SW480 (cell line): ENCODE measurements at places on chromosomes 3 and 15.

- no peak for DNase-seq
Observed at GRCh38 chr15:65759441-65759840, 32.7 kb downstream of the DENND4A start.

- DNase-seq = no peak
Observed at GRCh38 chr3:183233966-183234365, 19.1 kb upstream of the B3GNT5 start.

GRCh38 chr3:72810659-72811434, 37.4 kb downstream of the SHQ1 start:
- DNase-seq = no peak

DNA sequence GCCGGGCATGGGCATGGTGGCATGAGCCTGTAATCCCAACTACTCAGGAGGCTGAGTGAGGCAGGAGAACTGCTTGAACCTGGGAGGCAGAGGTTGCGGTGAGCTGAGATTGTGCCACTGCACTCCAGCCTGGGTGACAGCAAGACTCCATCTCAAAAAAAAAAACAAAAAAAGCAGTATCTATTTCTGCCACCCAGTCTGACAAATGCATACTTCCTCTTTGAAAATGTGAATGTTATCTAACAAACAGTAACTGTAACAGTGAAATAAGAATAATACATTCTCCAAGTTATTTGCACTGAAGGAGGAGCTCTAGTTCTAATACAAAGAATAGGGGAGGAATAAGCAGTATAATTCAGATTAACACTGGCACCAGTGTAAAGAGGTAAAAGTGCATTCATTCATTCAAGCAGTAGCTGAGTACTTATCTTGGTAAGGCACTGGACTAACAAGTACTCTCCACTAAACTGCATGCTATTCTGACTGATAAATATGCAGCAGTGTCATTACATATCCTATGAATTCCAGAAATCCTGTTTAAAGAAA, 12.9 kb downstream of the VPS13C start:
- no peak for DNase-seq

- DNase-seq = no peak
Observed at GRCh38 chr15:34821831-34822230, 26.5 kb upstream of the ACTC1 start.

DNA sequence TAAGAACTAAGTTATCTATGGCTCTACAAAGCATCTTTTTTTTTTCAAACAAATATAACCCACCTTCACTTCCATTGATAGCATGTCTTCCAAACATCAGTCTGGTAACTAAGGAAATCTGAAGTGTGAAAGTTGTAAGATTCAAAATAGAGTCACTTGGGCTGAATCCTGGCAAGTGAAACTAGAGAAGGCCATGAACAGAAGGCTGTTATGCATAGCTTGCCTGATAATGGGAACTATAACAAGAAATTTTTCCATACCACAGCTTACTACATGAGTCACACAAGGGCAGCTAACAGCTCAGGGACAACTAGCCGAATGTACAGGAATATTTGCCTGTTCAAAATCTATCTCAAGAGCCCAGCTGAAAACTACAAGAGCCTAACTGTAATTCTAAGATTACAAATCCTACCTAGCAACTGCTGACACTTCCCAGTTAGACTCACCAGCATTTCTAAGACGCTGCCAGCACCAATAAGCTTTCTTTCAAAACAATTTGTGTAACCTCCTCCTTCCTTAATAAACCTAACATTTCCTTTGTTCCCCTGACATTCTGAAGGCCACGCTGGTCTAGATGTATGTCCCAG, 1066.5 kb downstream of the PLOD2 start:
- DNase-seq = peak; percentile 13

- peak; percentile 66 for DNase-seq
Observed at GRCh38 chr15:85407421-85408269, 27.2 kb downstream of the AKAP13 start.

DNA sequence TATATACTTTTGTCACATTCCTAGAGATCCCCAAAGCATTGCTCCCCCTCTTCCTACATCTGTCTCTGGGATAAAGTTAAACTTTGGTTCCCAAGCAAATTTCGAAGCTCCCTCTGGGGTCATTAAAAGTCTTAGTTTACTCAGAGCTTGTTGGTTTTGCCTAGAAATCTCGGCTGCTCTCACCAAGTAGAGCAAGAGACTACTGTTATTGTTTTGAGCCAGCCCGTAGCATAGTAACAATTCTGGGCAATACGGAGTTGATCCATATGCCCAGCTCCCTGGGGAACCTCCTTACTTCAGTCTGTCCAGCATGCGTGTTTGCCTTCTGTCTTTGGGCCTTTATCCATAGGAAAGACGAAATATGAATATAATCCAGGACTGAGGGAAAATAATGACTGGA, 10.0 kb upstream of the P3H2 start:
- no peak for DNase-seq

GRCh38 chr3:135248213-135248612, 453.2 kb downstream of the EPHB1 start:
- DNase-seq = no peak

DNA sequence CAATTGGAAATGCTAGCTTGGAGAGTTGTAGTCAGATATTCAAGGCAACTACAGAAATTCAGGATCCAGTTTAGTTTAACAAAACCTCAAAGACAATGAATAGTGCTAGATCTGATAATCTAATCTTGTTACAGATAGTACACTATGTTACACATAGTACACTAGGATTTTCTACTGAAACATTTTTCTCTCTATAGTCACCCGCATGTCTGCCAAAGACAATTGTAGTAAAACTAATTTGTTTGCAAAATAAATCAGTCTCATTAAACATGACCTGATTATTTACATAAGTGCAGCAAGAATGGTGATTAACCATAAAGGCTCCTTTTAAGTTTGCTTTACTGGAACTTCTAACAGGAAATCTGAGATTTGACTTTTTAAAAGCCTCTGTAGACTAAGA, 52.0 kb downstream of the ILDR1 start:
- DNase-seq = no peak

DNA sequence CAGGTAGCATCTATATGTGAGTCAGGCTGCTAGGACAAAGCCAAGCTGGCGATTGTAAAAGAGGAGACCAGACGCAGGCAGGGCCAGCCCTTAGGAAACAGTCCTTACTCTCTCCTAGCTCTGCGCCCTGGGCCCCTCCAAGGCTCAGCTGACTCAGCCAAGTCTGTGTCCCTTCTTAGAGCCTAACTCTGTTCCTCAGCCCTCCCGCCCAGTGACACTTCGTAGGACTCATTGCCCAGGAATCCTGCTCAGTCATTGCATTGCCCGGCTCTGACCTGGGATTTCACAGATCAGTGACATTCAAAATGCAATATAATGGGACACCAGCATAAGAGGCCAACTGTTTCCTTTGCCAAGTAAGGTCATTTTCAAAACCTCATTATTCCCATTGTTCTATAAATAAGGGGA, 244.2 kb downstream of the TLE3 start:
- peak; percentile 80 for DNase-seq

GRCh38 chr15:51119120-51119519, 24.4 kb upstream of the TNFAIP8L3 start:
- no peak for DNase-seq

GRCh38 chr15:27863000-27863399, 236.1 kb downstream of the OCA2 start:
- DNase-seq = no peak

- peak; percentile 26 for DNase-seq
Observed at GRCh38 chr15:82810890-82811426, 1.5 kb downstream of the WHAMM start.

GRCh38 chr3:183895296-183895695, 10.6 kb upstream of the PARL start:
- peak; percentile 64 for DNase-seq

GRCh38 chr3:127016461-127016860, 33.5 kb downstream of the PLXNA1 start:
- no peak for DNase-seq

- DNase-seq = no peak
Observed at GRCh38 chr3:39146083-39146501, 7.3 kb downstream of the CSRNP1 start.

DNA sequence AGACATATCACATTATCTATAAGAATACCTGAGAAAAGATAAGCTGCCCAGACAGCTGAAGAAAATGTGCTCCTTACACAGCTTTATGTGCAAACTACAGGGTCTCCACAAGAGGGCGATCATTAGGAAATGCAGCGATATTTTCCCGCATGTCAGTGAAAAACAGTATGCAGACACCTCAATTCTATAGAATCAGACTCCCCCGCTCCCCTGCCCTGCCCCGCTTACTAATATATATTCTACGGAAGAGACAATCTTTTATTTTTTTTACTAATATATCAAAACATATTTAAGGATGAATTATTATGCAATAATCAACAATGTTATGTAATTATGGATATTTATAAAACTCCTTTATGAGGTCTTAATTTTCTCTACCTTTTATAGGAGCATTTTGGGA, 681.3 kb downstream of the ROBO1 start:
- peak; percentile 50 for DNase-seq

DNA sequence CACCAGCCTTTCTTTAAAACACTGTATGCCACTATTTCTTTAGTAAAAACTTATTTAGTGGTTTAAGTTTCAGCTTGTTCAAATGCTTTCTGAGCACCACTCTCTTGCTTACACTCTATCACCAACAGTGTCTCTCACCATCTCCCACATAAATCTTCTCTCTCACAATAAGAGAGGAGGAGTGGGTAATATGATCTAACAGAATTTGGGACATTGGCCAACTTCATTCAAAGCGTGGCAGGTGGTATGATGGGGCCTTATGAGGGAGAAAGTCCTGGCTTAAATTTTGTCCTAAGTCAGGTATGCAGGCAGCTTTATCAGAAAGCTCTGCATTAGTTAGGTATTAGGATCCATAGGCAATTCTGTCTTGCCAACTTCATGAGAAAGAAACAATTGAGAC, 1132.5 kb downstream of the TUSC7 start:
- DNase-seq = no peak

DNA sequence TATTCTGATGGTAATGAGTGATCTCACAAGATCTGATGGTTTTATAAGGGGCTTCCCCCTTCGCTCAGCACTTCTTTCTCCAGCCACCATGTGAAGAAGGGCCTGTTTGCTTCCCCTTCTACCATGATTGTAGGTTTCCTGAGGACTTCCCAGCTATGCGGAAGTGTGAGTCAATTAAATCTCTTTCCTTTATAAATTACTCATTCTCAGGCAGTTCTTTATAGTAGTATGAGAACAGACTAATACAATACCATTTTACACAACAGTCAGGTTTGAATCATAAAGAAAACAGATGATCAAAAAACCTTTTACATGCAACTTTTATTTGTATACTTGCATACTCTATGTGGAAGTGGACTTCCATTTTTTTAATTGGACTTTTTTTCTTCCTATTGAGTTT, 46.7 kb upstream of the CBLB start:
- DNase-seq = no peak

- no peak for DNase-seq
Observed at GRCh38 chr15:69552057-69552815, 99.6 kb downstream of the RPLP1 start.

DNA sequence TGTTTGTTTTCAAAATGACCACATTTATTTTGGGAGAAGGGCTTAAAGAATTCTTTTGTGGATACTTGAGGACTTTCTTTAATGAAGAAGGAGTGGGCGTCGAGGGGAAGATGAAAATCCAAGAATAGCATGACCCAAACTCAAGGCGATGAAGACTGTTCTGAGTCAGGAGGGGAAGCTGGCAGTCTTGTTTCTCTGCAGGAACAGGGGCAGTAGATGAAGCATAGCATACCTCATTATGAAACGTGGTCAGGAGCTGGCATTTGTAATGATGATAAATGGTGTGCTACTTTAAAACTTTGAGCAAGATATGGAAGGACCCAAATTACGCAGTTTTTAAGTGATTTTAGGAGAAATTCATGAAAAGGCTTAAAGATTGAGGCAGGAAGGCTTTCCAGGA, 549.0 kb downstream of the IGSF11 start:
- no peak for DNase-seq

GRCh38 chr3:13846238-13846637, 33.6 kb downstream of the WNT7A start:
- DNase-seq = no peak

DNA sequence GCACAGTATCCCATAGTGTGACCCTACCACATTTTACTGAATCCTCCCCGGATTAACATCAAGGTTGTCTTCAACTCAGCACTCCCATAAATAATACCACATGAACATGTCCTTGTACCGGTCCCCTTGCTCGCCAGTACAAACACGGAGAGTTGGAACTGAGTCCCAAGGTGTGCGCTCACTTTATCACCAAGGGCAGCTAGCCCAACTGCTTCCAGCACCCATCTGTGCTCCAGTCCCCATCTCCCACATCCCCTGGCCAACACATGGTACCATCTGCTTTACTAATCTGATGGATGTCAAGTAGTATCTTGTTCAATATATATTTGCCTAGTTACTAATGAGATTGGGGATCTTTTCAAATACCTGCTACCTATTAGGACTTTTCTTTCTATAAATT, 64.7 kb downstream of the ISG20 start:
- no peak for DNase-seq

- peak; percentile 51 for DNase-seq
Observed at GRCh38 chr3:142844339-142844977, 44.4 kb downstream of the PCOLCE2 start.

GRCh38 chr3:98500019-98500418, 2.5 kb downstream of the OR5K2 start:
- DNase-seq = no peak

GRCh38 chr3:106018929-106019550, 150.2 kb upstream of the CBLB start:
- DNase-seq = no peak

DNA sequence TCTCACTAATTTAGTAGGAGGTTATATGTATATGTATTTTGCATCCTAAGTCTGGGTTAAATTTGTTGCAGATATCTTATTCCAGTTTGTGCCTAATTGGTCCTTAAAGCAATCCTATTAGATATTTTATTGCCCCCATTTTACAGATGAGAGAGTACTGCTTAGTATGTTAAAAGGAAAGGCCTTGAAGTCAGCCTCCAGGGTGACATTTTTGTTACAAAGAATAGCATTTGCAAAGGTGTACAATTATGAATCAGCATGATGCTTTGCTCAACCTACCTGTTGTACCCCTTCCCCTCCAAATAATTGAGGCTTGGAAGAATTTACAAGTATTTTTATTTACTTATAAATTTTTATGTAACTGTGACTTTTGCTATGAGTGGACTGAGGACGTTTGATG, 14.0 kb downstream of the STT3B start:
- DNase-seq = no peak

GRCh38 chr15:85044251-85044853, 62.7 kb downstream of the PDE8A start:
- DNase-seq = peak; percentile 84

GRCh38 chr3:72669224-72669623, 179.0 kb downstream of the SHQ1 start:
- no peak for DNase-seq

DNA sequence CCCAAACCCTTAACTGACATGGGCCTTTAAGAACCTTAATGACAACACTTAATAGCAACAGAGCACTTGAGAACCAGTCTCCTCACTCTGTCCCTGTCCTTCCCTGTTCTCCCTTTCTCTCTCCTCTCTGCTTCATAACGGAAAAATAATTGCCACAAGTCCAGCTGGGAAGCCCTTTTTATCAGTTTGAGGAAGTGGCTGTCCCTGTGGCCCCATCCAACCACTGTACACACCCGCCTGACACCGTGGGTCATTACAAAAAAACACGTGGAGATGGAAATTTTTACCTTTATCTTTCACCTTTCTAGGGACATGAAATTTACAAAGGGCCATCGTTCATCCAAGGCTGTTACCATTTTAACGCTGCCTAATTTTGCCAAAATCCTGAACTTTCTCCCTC, 49.9 kb downstream of the PGPEP1L start:
- DNase-seq = no peak

- no peak for DNase-seq
Observed at GRCh38 chr3:104206925-104207324, 1159.8 kb upstream of the ALCAM start.

GRCh38 chr3:35651851-35652250, 12.5 kb downstream of the ARPP21 start:
- no peak for DNase-seq
